Activated T-helper 1 cell treated with anti-CD3 and anti-CD28 coated beads, Interleukin-2, amount 50 U/mL, for 16 hours (primary cell): ENCODE measurements at places on chromosomes 5 and 9.

- DNase-seq = no peak
Measured at GRCh38 chr9:93315118-93315517, 131.2 kb downstream of the WNK2 start.

DNA sequence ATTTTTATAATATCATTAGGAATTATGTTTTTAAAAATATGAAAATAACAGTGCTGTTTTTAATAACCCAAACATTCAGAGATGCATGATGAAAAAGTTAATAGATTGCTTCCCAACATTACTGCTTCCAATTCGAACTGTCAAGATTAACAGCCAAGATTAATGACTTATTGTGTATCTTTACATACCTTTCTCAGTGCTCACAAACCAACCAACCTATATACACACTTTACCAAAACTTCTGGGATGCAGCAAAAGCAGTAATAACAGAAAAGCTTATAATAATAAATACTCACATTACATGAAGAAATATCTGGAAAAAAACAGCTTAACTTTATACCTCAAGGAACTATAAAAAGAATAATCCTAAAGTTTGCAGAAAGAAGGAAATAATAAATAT, 82.1 kb downstream of the TMEM232 start:
- DNase-seq = no peak

DNA sequence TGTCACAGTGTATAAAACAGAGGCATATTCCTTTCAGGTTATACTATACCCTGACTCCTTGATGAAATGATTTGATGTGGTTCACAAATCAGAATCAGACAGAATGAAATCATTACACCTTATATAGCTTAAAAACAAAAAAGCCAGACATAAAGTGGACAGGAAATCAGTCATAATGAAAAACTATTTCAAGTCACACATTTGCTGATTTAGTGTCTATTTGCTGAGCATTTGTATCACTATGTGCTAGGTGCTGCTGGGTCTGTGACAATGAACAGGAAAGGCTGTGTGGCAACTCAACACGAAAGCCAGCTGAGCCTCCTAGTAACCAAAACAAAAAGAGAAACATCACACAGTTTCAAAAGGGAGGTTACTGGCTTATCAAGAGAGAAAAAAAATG, 194.0 kb downstream of the EFNA5 start:
- DNase-seq = no peak

- peak; percentile 34 for DNase-seq
Measured at GRCh38 chr5:91311697-91312501, 71.2 kb downstream of the ARRDC3 start.

DNA sequence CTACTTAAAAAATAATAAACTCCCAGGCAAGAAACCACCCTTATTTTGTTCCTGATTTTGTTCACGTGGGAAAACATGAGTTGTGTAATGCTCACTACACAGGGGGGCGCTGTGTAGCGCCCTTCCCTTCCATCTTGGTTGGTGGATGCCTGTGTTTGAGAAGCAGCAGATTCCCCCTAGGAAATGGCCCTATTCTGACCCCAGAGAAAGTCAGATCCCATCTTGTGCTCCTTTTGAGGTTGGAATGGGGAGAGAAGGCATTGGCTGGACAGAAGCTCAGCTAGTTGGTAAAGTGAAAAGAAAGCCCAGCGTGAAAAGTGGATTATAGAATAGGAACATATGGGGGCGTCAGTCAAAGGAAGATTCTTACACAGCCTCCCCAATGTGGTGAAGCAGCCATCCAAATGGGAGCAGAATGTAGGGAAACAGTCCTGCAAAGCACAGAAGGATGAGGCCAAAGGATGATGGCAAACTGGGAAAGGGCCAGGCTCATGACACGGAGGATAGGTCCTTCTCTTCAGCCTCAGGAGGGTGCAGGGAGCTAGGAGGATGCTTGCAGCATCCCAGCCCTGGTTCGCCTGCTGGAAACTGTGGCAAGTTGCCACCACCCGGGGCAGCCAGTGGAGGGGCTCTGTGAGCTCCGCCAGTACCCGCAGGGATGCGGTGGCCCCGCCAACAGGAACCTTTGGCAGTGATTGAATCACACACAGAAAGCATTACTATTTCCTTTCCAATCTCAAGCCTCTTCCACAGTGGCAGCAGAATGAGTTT, 314.2 kb upstream of the DAP start:
- no peak for DNase-seq

- no peak for DNase-seq
Measured at GRCh38 chr5:6849316-6850105, 136.3 kb downstream of the TENT4A start.

- no peak for DNase-seq
Measured at GRCh38 chr9:76153902-76154629, 240.2 kb downstream of the RFK start.

DNA sequence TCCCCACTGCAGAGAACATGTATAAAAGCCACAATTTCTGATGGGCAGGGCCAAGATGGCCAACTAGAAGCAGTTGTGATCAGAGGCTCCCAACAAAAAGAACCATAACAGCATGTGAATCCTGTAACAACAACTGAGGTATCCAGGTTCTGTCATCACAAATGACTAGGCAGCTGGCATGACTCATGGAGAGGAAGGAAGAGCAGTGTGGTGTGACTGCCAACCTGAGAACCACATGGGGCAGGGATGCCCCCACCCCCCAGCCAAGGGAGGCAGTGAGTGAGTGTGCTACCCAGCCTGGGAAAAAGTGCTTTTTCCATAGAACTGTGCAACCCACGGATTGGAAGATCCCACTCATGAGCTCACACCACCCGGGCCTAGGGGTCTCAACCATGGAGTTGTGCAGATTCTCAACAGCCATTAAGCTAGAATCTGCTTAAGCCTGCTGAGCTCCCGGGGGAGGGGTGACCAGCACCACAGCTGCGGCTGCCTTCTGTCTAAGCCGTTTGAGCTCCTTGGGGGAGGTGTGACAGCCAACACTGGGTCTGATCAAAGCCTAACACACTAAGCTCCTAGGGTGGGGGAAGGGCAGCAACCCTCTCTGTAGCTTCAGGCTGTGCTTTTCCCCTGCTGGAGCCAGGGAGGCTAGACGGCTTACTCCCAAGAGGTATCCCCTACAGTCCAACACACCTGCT, 80.1 kb upstream of the DMAC1 start:
- DNase-seq = no peak

DNA sequence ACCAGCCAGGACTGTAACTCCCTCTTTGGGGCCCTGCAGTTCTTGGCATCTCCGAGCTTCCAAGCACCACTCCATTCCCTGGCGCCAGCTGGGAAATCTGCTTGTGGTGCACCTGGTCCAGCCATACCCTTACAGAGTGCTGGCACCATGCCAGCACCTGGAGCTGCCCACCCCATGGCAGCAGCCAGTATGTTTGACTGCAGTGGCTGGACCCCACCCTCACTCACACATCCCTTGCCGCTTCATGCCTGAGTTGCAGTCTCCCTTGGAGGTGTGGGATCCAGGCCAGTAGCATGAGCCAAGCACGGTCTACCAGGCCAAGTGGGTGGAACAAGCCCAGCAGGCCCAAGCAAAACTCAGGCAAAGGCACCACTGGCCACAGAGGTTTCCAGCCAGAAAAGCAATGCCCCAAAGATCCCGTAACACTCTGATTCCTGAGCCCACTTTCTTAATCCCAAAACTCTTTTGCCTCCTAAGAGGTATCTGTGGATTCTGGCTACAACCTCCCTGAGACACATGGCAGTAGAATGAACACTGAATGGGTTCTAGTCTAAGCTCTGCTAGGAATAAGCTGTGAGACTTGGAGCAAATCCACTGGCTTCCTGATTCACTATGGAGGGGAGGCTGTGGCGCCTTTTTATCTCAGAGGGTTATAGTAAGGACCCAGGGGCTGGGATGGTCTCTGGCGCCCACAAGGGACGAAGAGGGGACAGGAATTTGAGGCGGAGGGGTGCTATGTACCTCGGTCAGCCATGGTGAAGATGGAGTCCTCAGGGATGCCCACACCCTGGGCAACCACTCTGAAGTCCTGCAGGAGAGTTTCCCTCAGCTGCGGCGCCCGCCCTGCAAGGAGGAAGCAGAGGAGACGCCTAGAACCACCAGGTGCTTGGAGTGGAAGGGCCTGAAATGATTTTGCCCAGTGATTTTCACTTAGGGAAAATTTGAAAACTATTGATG, 5.6 kb downstream of the AMBP start:
- DNase-seq = no peak

GRCh38 chr5:68067976-68068603, 147.5 kb upstream of the PIK3R1 start:
- DNase-seq = no peak

DNA sequence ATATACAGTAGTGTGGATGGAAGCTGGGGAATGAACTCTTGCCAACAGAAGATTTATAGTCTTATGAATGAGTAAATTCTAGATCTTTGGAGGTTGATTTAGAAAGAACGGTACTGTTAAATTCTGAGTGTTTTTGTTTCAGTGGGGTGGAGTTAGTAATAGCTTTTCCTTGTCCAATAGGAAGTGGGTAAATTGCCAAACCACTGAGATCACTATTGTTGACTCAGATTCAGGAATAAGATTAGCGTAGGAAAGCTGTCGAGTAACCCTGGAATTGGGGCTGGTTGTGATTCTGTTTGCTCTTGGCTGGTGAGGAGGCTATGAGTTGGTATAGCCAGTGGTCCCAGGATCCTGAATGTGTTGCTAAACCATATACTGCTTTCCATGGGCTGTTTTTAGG, 155.6 kb downstream of the ARHGAP26 start:
- no peak for DNase-seq

GRCh38 chr9:124217836-124218437, 39.8 kb upstream of the NEK6 start:
- DNase-seq = no peak

- no peak for DNase-seq
Measured at GRCh38 chr5:32713770-32714381, 2.8 kb downstream of the NPR3 start.

- DNase-seq = no peak
Measured at GRCh38 chr9:19799784-19800183, 10.9 kb upstream of the SLC24A2 start.

DNA sequence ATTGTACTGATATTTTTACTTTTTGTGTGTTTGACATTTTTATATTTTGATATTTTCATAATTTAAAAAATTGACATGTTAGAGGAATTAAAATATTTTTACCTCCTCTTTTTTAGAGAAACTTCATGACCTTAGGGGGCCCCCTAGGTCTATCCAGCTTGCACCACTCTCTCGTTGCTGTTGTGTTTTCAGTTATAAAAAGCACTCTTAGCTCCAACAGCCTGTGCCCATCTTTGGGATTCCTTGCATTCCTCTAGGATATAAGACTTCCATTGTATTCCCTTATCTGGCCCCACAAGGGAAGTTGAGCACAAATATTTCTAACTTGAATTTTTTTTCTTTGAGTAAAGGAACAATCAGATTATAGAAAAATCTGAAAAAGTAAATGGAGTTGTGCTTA, 245.3 kb downstream of the SH3GL2 start:
- DNase-seq = no peak

GRCh38 chr5:119370486-119370885, 14.7 kb downstream of the TNFAIP8 start:
- DNase-seq = no peak

GRCh38 chr5:117496801-117497200, 922.2 kb upstream of the SEMA6A start:
- DNase-seq = no peak

- DNase-seq = no peak
Measured at GRCh38 chr5:67085616-67086015, 111.0 kb downstream of the CD180 start.

DNA sequence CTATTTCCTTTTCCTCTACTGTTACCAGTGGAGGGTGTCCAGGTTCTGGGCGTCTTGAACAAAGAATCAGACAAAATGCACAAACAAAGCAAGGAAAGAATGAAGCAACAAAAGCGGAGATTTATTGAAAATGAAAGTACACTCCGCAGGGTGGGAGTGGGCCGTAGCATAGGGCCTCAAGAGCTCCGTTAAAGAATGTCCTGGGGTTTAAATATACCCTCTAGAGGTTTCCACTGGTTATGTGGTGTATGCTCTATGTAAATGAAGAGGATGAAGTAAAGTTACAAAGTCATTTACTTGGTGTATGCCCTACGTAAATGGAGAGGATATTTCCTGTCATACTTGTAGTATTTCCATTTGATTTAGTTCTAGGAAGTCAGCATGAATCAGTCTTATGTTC, 113.5 kb upstream of the MRPS30 start:
- no peak for DNase-seq

GRCh38 chr9:105437704-105438103, 10.1 kb upstream of the FSD1L start:
- DNase-seq = no peak

- no peak for DNase-seq
Measured at GRCh38 chr5:169933616-169934015, 46.7 kb downstream of the INSYN2B start.

DNA sequence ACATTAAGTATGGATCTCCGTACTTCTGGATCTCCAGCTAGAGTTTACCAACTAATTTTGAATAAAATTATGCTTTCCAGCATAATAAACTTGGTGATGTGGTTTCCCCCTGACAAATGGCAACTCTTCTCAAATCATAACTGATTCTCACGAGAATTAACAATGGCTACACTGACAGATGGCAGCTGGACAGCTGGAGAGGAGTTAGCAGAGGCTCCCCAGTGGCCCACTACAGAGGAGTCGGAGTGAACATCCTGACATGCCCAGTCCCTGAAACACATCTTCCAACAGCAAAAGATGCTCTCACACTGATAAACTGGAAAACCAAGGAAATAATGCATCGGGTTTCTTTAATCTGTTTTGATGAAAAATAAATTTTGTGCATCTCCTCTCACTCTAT, 239.6 kb downstream of the MAN2A1 start:
- DNase-seq = no peak

DNA sequence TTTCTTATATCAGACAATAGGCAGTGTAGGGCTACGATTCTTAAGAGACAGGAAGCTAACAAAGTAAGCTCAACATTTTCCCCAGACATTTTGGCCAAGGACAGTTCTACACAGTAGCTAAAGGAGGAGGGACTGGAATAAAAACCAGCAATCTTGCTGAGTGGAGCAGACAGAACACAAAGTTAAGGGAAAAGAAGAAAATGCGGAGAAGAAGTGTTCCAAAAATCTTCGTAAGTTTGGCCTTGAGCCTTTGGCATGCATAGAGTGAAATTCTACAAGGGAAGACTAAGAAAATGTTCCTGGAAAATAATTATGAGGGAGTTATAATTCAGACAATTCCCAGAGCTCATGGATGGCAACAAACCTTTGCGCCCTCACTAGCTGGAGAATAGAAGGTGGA, 748.0 kb upstream of the CTNND2 start:
- DNase-seq = no peak
